Activated CD4-positive, alpha-beta T cell treated with anti-CD3 and anti-CD28 coated beads, Interleukin-2, amount 10 ng/mL, durations not matched to agents 24 days and 14 days (primary cell): ENCODE measurements at places on chromosomes 2 and 18.

GRCh38 chr2:102755284-102755683 lies 6.5 kb upstream of the TMEM182 start:
- no peak overlapping the region for H3K4me3 ChIP-seq
- H3K36me3 ChIP-seq: no peaks in the 10 kb centered on the region
- H3K27me3 ChIP-seq: peaks cover 4% of the 10 kb centered on the region
- no peaks in the 10 kb centered on the region for H3K4me1 ChIP-seq
- no peak overlapping the region for H3K27ac ChIP-seq
- DNase-seq: no peak

DNA sequence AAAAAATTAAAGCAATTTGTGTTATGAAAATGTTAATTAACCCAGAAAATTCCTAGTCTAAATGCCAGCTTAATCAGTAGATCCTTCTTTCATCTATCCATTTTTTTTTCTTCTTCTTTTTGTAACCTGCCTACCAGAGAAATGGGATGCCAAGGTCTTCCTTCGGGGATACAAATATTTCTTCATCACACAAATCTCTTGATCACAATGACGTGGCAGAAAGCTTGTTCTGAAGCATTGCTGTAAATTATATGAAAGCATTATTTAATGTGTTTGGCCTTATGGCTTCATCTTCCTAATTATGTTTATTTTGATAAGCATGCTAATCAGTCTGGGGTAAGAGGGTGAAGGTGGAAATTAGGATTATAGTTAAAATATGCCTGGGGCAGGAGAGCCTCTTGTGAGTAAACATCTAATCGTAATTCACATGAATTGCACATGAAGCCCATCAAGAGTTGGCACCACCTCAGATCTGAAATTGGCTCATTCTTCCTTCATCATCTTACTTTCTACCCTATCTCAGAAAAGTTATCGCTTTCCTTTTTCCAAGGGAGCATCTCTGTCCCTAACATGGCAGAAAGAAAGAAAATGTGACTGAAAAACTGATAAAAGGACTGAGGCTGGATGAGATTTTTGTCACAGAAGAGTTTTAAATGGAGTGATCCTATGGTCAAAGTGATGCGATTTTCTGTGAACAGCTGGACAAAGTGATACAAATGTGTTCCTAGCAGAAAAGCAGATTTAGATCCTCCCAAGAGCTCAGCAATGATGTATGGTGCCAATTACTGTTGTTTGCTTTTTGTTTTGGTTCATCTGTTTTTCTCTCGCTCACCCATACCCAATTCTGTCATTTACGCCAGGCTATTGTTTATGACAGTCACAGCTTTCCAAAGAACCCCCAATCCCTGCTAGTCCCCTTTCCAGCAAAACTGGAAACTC lies 76.9 kb upstream of the PMAIP1 start:
- H3K36me3 ChIP-seq: no peaks in the 10 kb centered on the region
- no peaks in the 10 kb centered on the region for H3K4me1 ChIP-seq
- H3K4me3 ChIP-seq: no peak overlapping the region
- peaks cover 18% of the 10 kb centered on the region for H3K27me3 ChIP-seq
- H3K27ac ChIP-seq: no peak overlapping the region

DNA sequence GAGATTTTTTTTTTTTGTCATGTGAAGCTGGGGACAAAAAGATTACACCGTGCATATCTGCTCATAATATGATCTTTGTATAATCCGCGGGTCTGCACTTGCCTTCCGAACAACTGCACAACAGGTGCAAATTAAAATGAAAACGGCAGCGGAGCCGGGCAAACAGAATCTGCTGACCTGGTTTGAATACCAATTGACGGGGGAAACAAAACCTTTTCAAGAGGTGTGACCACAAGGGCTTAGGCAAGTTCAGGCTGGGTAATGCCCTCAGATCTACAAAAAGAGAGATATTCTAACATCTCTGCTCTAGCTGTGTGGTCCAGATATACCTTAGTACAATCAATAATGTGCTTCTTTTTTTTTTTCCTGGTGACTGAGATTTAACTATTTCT lies 88.5 kb downstream of the ZEB2 start:
- no peaks in the 10 kb centered on the region for H3K27me3 ChIP-seq
- peaks cover 7% of the 10 kb centered on the region for H3K36me3 ChIP-seq
- no peak overlapping the region for H3K4me3 ChIP-seq
- H3K4me1 ChIP-seq: no peaks in the 10 kb centered on the region

DNA sequence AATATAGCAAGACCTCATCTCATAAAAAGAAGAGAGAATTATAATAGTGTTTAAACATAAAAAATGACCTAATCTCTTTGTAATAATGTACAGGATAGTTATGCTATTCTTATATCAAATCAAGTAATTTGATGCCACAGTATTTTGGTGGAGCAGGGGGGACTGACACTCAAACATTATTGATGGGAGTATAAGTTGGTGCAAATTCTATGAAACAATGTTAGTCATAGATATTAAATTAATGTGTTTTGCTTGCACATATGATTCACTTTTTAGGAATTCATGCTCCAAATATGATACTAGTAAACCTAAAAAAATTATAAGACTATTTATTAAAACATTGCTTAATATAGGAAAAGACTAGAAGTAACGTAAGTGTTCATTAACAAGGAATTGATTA lies 256.1 kb upstream of the SYT4 start:
- H3K27ac ChIP-seq: no peak overlapping the region
- H3K4me1 ChIP-seq: no peaks in the 10 kb centered on the region
- no peaks in the 10 kb centered on the region for H3K27me3 ChIP-seq

- no peaks in the 10 kb centered on the region for H3K36me3 ChIP-seq
- H3K4me1 ChIP-seq: no peaks in the 10 kb centered on the region
- no peak for DNase-seq
These were observed 29.5 kb upstream of the RBMS1 start for GRCh38 chr2:160522951-160523710.

DNA sequence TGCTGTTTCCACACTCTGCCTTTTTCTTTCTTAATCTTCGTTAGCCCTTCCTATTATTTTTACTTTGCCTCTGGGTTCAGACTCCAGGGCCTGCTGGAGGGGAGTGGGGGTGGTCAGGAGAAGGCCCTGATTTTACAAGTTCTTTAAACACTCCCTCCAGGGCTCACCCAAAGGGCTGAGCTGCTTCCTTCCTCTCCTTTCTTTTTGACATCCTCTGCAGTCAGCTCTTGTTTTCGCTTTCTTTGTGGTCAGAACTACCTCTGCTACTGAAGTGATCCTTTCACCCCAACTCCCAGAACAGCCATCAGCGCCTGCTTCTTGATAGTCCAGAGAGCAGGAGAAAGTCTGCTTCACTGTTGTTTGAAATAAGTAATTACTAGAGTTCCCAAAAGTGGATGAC lies 925.7 kb downstream of the EPHA4 start:
- no peaks in the 10 kb centered on the region for H3K27me3 ChIP-seq
- no peak for DNase-seq
- H3K36me3 ChIP-seq: no peaks in the 10 kb centered on the region
- no peak overlapping the region for H3K4me3 ChIP-seq

- no peaks in the 10 kb centered on the region for H3K4me1 ChIP-seq
- no peak overlapping the region for H3K4me3 ChIP-seq
- no peaks in the 10 kb centered on the region for H3K36me3 ChIP-seq
- no peak for DNase-seq
These were observed 1483.4 kb upstream of the ZEB2 start for GRCh38 chr2:146003337-146003736.

DNA sequence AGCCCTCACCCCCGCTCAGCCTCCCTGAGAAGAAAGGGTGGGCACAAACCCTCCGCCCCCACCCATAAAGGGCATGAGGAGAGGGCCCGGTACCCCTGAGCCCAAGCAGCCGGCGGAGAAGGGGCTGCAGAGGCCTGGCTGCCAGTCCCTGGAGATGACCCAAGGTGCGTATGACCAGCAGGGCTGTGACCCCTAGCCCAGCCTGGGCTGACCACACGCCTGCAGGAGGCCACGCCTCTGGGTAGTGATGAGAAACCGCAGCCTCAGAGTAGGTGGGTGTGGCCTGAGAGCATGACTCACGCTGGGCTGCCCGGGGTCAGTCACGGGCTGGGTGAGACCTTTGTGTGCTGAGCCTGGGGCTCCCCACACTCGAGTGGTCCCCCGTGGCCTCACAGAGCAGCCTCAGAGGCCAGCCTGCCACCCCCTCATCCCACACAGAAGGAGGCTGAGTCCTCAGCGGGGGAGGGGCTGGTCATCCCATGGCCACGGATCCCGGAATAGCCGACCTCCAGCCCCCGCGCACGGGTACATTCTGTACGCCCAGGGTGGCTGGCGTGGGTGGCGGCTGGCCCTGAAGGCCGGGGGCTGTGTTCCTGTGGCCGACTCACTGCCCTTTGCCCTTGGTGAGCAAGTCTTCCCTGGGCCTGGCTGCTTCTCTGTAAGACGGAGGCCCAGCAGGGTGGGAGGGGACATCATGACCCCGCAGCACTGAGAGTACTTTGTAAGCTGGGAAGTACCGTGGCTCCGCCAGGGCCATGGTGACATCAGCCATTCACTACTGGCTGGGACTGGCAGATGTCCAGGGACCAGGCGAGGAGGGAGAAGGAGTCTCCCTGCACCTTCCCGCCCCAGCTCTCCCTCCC lies 110.8 kb upstream of the OTOS start:
- DNase-seq: peak; percentile 46
- H3K36me3 ChIP-seq: no peaks in the 10 kb centered on the region
- no peaks in the 10 kb centered on the region for H3K4me1 ChIP-seq
- H3K27me3 ChIP-seq: no peaks in the 10 kb centered on the region

DNA sequence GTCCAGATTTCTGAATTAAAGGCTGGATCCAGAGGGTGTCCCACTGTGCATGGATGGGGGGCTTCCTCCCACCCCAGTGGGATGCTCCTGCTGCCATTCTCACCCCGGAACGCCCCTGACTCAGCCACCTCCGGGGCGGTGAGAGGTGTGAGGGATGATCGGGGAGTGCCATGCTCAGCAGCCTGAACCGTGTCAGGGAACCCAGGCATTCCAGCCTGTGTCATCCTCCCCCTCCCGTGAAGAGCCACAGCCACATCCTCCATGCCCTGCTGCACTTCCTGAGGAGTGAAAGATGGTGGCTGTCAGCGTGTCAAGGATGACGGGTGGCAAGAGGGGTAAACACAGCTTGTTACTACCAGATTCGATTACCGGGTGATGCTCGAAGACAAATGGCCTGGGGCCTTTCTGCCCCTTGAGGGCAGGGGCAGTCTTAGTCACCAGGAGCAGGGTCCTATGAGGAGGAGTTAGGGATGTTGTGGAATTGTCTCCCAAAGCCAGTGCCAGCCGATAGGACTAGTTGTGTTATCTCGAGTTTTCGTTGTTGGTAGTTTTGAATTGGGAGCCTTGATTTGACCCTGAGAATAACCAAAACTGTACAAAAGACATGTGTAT lies 80.8 kb downstream of the TCF7L1 start:
- H3K36me3 ChIP-seq: no peaks in the 10 kb centered on the region
- peaks cover 19% of the 10 kb centered on the region for H3K27me3 ChIP-seq
- DNase-seq: no peak
- no peak overlapping the region for H3K4me3 ChIP-seq
- no peaks in the 10 kb centered on the region for H3K4me1 ChIP-seq

GRCh38 chr2:143955401-143956065 lies 564.4 kb downstream of the ZEB2 start:
- H3K36me3 ChIP-seq: no peaks in the 10 kb centered on the region
- no peak overlapping the region for H3K27ac ChIP-seq
- no peak for DNase-seq

GRCh38 chr2:14340703-14341102 lies 291.8 kb upstream of the LRATD1 start:
- DNase-seq: no peak
- H3K27me3 ChIP-seq: no peaks in the 10 kb centered on the region
- H3K4me3 ChIP-seq: no peak overlapping the region
- no peaks in the 10 kb centered on the region for H3K4me1 ChIP-seq
- no peaks in the 10 kb centered on the region for H3K36me3 ChIP-seq

DNA sequence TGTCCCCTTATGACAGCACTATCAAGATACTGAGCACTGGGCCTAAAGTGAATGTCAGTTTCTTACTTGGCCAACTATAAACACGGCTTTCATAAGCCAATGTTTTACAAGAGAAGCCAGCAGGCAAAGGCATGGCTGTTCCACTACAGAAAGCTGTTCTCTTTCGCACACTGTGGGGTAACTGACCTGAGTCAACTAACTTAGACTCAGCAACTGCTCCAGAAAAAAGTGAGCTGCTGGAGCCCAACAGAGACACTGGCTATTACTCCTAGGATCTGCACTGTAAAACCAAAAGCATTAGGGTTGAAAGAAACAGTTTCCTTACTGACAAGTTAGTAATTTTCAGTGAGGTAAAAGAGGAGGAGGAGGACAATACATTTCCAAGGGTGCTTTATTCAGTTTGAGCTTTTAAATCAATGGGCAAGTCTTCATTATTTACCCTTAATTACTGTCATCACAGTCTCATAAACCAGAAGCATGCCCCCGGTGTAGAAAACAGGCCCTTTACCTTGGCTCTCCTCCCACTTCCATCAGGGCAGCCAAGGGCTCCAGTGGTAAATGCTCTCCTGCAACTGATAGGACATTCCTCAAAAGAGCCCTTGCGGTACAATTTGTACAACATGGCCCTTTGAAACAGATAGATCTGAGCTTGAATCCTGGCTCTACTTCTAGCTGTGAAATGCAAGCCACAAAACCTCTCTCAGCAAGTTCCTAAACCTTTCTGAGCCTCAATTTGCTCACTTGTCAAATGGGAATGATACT lies 275.7 kb downstream of the PDE11A start:
- no peaks in the 10 kb centered on the region for H3K36me3 ChIP-seq
- no peak for DNase-seq
- H3K4me3 ChIP-seq: no peak overlapping the region
- no peak overlapping the region for H3K27ac ChIP-seq

DNA sequence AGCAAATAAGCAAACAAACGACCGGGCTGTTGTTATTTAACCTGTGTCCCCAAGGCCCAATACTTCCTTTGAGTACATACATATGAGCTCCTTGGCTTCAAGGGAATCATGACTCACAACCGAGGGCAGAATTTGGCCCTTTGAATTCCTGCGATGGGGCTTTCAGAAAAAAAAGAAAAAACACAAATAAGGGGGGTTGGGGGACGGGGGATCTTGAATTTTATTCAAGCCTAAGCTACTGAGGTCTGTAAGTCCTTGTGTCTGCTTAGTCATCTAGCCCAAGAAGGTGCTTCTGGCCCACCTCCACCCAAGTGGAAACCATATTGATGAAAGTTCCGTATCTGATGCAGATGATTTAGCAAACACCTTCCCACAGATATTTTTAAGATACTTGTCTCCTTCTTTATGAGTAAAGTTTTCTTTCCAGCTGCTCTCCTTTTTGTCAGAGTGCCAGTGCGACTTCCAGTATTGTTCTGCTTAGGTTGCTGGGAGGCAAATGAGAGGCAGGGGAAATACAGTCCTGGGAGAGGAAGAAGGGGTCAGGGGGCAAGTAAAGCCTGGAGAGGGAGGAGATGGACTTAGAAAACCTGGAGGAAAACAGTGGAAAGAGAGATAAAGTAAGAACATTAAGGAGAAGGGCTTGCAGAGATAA lies 169.6 kb downstream of the ZEB2 start:
- DNase-seq: no peak
- H3K27me3 ChIP-seq: peaks cover 1% of the 10 kb centered on the region
- peak overlapping the region; percentile 84 for H3K27ac ChIP-seq
- peak overlapping the region; percentile 28 for H3K4me3 ChIP-seq
- H3K36me3 ChIP-seq: no peaks in the 10 kb centered on the region

- no peak overlapping the region for H3K4me3 ChIP-seq
- no peaks in the 10 kb centered on the region for H3K27me3 ChIP-seq
- H3K36me3 ChIP-seq: no peaks in the 10 kb centered on the region
- no peaks in the 10 kb centered on the region for H3K4me1 ChIP-seq
- no peak overlapping the region for H3K27ac ChIP-seq
- no peak for DNase-seq
These were observed 476.4 kb upstream of the SPHKAP start for GRCh38 chr2:228657807-228658402.

GRCh38 chr2:207162316-207162715 lies 3.4 kb downstream of the KLF7 start:
- no peak for DNase-seq
- peaks cover 54% of the 10 kb centered on the region for H3K4me1 ChIP-seq
- peaks cover 11% of the 10 kb centered on the region for H3K36me3 ChIP-seq
- H3K27ac ChIP-seq: no peak overlapping the region
- H3K4me3 ChIP-seq: peak overlapping the region; percentile 98
